ENCODE measurements at places on chromosomes 4 and X.
A peak's percentile ranks its signal among the peaks of the same experiment; 100 is the strongest.

DNA sequence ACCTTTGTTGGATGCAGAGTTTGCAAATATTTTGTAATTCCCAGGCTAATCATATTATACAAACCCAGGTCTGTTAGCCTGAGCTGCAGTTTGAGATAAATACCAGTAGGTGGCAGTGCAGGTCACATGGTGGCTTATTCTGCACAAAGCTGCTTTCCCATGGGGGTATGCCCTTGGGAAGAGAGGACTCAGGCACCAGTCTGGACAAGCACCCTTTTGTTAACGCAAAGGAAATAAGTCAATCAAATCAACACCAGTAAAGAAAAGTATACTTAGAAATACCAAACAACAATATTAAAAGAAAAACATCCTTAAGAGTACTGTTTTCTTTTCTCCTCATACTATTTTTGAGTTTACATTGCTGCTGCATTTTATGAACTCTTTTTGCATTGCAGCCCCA, 389.0 kb upstream of the ZFP42 start:
- peak; percentile 2 for DNase-seq

DNA sequence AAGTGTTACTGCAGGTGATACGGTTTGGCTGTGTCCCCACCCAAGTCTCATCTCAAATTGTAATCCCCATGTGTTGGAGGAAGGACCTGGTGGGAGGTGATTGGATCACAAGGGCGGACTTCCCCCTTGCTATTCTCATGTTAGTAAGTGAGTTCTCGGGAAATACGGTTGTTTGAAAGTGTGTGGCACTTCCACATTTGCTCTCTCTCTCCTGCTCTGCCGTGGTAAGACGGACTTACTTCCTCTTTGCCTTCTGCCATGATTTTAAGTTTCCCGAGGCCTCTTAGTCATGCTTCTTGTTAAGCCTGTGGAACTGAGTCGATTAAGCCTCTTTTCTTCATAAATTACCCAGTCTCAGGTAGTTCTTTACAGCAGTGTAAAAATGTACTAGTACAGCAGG, 65.2 kb upstream of the SLC7A11 start:
- no peak for DNase-seq

GRCh38 chr4:40307627-40308497, 27.3 kb upstream of the CHRNA9 start:
- peak; percentile 74 for DNase-seq

DNA sequence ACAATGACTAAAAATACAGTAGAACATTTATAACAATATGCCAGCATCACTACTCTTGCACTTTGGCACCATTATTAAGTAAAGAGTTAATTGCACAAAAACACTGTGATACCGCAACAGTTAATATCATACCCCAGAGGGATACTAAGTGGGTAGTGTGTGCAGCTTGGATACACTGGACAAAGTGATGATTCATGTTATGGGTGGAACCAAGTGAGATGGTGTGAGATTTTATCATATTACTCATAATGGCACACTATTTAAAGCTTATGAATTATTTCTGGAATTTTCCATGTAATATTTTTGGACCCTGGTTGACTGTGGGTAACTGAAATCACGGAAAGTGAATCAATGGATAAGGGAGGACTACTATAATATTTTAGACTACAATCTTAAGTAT, 265.3 kb downstream of the PCDH18 start:
- no peak for DNase-seq

- no peak for DNase-seq
Observed at GRCh38 chr4:40822420-40823166, 72.8 kb downstream of the NSUN7 start.

DNA sequence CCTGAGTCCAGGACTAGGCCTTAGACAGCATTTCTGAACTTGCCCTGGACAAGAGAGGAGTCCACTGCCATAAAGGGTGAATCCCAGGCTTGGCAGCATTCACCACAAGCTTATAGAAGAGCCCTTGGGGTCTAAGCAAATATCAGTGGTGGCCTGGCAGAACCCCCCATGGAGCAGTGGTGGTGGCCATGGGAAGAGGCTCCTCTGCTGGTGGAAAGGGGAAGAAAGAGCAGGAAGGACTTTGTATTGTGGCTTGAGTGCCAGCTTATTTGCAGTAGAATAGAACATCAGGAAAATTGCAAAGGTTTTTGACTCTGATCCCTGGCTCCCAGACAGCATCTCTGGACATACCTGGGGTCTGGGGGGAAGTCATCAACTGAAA, 58.1 kb upstream of the STARD8 start:
- DNase-seq: no peak

DNA sequence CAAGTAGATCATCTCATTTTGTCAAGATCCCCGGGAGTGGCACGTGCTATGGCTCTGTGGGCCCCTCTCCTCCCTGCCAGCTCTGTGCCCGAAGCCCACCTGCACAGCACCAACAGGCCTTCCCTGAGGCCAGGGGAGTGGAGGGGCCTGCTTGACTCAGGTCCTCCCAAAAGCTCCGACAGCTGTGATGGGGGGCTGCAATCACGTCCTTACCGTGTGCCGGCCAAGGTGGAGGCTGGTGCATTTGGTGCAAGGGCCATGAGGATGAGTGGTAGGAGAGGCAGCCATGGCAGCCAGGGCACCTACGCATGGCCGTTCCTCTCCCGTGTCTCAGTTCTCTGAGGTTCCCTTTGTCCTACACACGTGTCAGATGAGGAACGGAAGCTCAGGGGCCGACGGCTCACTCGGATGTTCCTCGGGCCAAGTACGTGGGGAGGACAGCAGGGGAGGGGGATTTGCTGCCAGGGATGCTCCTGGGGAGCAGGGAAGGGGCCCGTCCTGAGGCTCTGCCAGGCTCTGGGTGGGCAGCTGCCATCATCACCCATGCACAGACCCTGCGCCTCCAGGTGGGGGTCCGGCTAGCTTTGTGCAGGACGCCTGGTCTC, 95.8 kb downstream of the HMX1 start:
- DNase-seq: no peak

DNA sequence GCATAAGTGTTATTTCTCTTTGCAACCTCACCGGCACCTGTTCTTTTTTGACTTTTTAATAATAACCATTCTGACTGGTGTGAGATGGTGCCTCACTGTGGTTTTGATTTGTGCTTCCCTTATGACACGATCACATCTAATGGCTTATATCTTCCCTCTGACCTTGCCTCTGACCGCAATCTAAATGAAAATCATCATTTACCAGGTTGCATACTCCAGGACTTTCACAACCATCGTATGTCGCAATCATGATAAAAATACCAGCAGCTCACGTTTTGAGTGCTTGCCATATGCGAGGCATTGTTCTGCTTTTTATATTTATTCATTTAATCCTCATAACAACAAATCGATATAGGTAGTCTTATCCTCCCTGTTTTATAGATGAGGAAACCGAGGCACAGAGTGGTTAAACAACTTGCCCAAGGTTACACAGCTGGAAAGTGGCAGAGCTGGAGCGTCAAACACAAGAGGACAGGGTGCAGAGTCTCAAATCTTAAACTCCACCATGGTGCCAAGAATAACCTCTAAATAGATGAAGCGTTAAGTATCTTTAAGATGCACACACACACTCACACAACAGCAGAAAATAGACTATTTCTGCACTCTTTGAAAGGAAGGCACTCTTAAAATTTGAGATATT, 102.2 kb downstream of the SEL1L3 start:
- no peak for DNase-seq

- DNase-seq: no peak
Observed at GRCh38 chrX:34197946-34198345, 65.8 kb upstream of the FAM47A start.

GRCh38 chr4:22881411-22881810, 188.7 kb downstream of the GBA3 start:
- DNase-seq: no peak

DNA sequence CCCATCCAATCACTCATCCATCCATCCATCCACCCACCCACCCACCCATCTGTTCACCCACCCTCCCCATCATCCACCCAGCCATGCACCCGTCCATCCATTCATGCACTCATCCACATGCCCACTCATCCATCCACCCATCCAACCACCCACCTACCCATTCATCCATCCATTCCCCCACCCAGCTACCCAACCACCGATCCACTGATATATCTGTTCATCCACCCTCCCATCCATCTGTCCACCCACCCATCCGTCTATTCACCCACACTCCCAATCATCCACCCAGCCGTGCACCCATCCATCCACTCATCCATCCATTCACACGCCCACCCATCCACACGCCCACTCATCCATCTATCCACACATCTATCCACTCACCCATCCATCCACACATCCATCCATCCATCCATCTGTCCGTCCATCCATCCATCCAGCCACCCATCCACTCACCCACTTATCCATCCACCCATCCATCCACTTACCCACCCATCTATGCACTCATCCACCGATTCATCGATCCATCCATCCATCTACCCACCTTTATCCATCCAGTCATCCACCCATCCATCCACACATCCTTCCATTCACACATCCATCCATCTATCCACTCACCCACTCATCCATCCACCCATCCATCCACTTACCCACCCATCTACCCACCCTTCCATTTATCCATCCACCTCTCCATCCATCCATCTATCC, 28.4 kb downstream of the ASMTL start:
- DNase-seq: no peak

Data from stimulated activated CD4-positive, alpha-beta T cell treated with anti-CD3 and anti-CD28 coated beads, Interleukin-15, amount 100 ng/mL, for 24 hours (primary cell).